ENCODE measurements at places on chromosomes 4 and X. TPM values are rescaled to one million over a fixed set of nuclear protein-coding genes. Genes with fewer than 3 reads are reported as not detected.

DNA sequence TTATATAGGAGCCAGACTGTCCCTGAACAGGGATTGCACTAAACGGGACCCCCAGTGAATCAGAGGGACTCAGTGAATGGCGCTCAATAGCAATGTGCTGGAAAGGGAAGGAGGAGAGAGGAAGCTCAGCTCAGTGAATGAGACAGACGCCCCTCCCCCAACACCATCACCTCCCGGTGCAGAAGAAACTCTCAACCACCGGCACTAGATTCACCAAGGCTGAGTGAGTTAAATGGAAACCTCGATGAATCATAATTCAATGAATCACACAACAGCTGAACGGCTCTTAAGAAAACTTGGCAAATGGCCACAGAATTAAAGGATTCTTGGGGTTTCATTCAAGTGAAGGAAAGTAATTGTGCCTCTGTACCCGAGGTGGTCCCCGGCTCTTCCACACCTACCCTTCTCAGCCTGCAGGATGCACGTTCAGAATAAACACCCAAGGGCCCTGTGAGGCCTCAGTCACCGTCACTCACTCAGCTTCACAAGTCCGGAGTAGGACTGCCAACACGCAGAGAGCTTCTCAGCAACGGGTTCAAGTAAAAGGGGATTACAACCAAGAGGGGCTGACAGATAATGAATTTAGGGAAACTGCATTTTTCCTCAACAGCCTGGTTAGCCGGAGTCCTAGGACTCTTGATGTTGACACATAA lies 29.3 kb downstream of the CRMP1 start:
- peaks cover 43% of the 10 kb centered on the region for H3K4me1 ChIP-seq
- DNase-seq = peak; percentile 75
- peak overlapping the region; percentile 38 for H3K27ac ChIP-seq
- H3K4me3 ChIP-seq = no peak overlapping the region
- H3K27me3 ChIP-seq = peaks cover 7% of the 10 kb centered on the region
- no peaks in the 10 kb centered on the region for H3K36me3 ChIP-seq

- H3K27ac ChIP-seq = peak overlapping the region; percentile 61
- peaks cover 7% of the 10 kb centered on the region for H3K36me3 ChIP-seq
- H3K27me3 ChIP-seq = no peaks in the 10 kb centered on the region
Observed at GRCh38 chr4:184306949-184307348, 89.3 kb upstream of the ENPP6 start.

GRCh38 chr4:60134099-60134498 lies 1066.0 kb upstream of the ADGRL3 start:
- H3K4me3 ChIP-seq = no peak overlapping the region
- no peaks in the 10 kb centered on the region for H3K36me3 ChIP-seq
- no peak overlapping the region for H3K27ac ChIP-seq
- DNase-seq = no peak
- H3K4me1 ChIP-seq = no peaks in the 10 kb centered on the region

DNA sequence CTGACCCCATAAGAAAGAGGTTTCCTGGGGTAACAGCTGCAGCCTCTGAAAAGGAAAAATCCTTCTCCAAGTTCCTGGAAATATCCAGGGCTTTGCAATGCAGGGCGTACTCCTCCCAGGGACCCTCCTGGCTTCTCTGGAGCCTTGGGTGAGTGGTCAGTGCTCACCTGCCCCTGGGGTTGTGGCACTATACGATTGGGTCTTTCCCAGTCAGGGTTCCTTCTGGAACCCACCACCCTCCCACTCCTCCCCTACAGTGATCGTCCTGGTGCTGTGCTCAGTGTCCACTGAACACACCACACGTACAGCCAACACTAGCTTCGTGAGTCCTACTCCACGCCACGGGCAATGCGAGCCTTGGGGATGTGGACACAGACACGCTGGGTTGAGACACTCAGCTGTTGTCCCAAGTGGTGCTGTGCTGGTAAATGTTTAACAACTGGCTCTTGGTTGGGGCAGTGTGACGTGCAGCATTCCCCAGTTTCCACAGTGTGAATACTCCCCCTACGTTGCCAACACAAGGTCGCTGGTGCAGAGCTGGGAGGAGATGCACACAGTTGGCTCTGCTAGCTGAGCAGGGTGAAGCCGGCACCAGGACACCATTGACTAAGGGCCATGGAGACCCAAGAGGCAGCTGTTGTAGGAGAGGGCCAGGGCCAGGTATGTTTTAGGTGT lies 65.4 kb downstream of the HTRA3 start:
- no peak overlapping the region for H3K4me3 ChIP-seq
- DNase-seq = no peak

DNA sequence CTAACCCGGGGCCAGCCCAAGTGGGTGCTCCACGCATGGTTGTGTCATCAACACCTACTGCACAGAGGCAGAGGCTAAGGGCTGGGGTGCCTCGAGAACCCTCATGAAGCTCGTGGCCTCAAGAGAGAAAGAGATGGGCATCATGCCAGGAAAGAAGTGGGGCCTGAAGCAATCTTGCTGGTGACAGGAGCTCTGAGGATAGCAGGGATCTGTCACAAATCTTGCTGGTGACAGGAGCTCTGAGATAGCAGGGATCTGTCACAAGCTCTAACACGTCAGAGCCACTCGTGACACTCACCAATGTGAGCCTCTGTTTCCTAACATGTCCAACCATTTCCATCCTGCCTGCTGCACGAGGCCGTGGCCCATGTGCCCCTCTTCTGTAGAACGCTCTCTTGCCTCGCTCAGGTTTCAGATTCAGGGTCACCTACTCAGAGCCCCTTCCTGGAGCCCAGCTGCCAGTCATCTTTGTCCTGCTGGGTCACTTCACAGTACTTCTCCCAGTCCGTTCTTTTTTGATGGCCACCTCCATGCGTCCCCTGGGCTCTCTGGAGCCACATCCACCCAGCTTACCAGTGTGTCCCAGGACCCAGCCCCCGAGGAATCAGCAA lies 21.1 kb downstream of the PNMA6E start:
- H3K27ac ChIP-seq = no peak overlapping the region
- H3K27me3 ChIP-seq = no peaks in the 10 kb centered on the region
- DNase-seq = no peak
- H3K4me3 ChIP-seq = no peak overlapping the region
- H3K36me3 ChIP-seq = no peaks in the 10 kb centered on the region

DNA sequence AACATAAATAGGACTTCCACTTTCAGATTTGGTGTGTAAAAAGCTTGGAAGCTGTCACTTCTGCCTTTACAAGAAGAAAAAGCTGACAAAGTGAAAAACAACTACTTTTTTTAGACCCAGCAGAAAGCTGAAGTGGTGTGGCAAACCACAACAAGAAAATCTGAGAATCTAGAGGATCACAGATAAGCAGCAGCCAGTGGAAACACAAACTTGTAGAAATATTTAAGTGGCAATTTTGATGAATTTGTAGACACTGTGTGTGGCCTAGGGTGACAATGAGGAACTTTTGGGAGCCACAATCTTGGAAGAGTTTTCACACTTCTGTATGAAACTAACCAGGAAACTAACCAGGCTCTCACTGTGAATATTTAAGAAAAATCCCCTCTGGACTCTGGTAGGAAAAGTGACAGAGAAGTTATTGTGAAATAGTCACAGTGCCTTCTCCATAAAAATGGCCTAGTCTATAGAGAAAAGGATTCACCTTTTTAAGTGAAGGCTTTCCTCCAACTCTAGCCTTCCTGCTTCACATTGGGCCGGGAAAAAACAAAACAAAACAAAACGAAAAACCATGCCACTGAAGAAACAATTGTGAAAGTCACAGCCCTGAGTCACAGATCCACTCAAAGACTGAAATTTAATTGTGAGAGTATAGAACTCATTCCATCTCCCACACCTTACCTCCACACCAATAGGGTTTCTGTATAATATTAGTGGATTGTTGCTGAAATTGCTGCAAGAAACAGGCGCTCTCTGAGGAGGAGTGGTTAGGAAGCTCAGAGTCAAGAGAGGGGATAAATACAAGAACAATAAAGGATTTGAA lies 26.7 kb upstream of the GUCY1A1 start:
- no peak overlapping the region for H3K27ac ChIP-seq
- peaks cover 17% of the 10 kb centered on the region for H3K4me1 ChIP-seq
- no peak overlapping the region for H3K4me3 ChIP-seq
- no peaks in the 10 kb centered on the region for H3K36me3 ChIP-seq
- DNase-seq = no peak
- peaks cover 17% of the 10 kb centered on the region for H3K27me3 ChIP-seq

GRCh38 chrX:20026278-20026677 lies 35.4 kb upstream of the BCLAF3 start:
- DNase-seq = no peak
- no peak overlapping the region for H3K27ac ChIP-seq
- no peaks in the 10 kb centered on the region for H3K36me3 ChIP-seq
- no peaks in the 10 kb centered on the region for H3K27me3 ChIP-seq
- H3K4me1 ChIP-seq = peaks cover 3% of the 10 kb centered on the region

- H3K36me3 ChIP-seq = no peaks in the 10 kb centered on the region
- no peaks in the 10 kb centered on the region for H3K27me3 ChIP-seq
- H3K27ac ChIP-seq = no peak overlapping the region
- DNase-seq = no peak
- no peak overlapping the region for H3K4me3 ChIP-seq
Observed at GRCh38 chrX:110836451-110836850, 40.8 kb upstream of the CHRDL1 start.

DNA sequence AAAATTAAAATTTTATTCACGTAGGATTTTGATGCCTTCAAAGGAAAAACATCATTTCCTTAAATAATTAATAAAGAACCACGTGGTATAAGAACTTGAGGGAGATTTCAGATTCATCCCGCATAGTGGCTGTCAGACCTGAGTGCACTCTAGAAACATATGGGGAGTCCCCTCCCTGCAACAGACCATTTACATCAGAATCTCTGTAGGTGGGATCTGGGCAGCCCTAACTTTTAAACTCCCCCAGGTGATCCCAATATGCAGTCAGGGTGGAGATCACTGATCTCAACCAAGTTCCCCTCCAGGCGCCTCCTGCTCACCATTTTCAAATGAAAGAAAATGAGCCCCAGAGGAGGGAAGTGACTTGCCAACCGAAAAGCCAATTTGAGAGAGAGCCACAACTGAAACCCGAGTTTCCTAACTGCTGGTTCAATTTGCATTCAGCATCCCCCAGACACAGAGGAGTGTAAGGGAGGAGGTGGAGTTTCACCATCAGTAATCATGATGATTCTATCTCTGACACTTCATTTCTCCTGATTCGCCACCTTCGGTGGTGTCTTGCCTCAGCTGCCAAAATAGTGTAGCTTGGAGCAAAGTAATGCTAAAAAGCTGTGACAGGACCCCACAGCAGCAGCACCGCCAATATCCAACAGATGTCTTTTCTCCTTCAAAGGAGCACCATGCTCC lies 11.4 kb downstream of the RNF150 start:
- H3K4me1 ChIP-seq = no peaks in the 10 kb centered on the region
- no peak overlapping the region for H3K27ac ChIP-seq
- DNase-seq = no peak
- H3K27me3 ChIP-seq = no peaks in the 10 kb centered on the region
- H3K36me3 ChIP-seq = no peaks in the 10 kb centered on the region

DNA sequence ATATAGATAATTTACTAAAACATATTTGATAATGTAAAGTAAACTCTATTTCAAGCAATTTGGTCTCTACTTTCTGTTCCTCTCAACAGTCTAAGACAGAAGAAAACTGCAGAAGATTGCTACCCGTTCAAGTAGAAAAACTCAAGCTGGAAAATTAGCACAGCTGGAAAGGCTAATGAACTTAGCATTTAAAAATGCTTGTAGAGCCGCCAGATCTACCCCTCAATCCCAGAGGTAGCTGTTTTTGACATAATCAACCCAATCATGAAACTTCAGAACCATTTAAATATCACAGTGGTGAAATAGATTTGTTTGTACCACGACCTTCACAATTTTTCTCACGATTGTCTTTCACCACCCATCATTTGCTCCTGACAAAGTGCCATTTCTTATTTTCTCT lies 479.5 kb downstream of the SPRY1 start:
- no peak overlapping the region for H3K4me3 ChIP-seq
- H3K4me1 ChIP-seq = no peaks in the 10 kb centered on the region
- H3K36me3 ChIP-seq = no peaks in the 10 kb centered on the region

- no peak for DNase-seq
- H3K27me3 ChIP-seq = no peaks in the 10 kb centered on the region
- H3K36me3 ChIP-seq = no peaks in the 10 kb centered on the region
- no peak overlapping the region for H3K4me3 ChIP-seq
Observed at GRCh38 chr4:52982255-52982945, 120.3 kb downstream of the RASL11B start.

- no peak overlapping the region for H3K27ac ChIP-seq
- H3K4me3 ChIP-seq = no peak overlapping the region
- H3K36me3 ChIP-seq = no peaks in the 10 kb centered on the region
- DNase-seq = no peak
- peaks cover 2% of the 10 kb centered on the region for H3K4me1 ChIP-seq
Observed at GRCh38 chr4:99356992-99357391, 4.4 kb upstream of the ADH1C start.

GRCh38 chr4:87423317-87424098 lies 1.1 kb downstream of the NUDT9 start:
- H3K4me1 ChIP-seq = peaks cover 30% of the 10 kb centered on the region
- no peak overlapping the region for H3K27ac ChIP-seq
- H3K27me3 ChIP-seq = no peaks in the 10 kb centered on the region
- peak overlapping the region; percentile 96 for H3K4me3 ChIP-seq
- no peaks in the 10 kb centered on the region for H3K36me3 ChIP-seq

DNA sequence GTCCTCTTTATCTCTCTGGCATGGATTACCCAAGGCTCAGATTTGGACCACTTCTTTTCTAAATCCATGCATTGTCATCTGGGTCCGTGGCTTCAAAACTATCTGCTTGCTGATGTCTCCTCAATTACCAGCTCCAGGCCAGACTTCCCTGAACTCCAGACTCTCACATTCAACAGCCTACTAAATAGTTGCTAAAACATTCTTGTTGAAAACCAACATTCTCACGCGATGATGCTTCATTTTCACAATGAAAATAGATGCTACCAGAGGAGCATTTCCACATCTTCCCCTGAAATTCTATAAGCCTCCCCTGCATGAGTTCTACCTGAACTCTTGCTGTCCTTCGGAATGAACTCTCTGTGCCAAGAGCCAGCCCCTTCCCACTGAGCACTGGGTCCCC lies 5.2 kb upstream of the TLR6 start:
- H3K4me3 ChIP-seq = no peak overlapping the region
- DNase-seq = no peak
- no peak overlapping the region for H3K27ac ChIP-seq
- peaks cover 31% of the 10 kb centered on the region for H3K27me3 ChIP-seq
- H3K4me1 ChIP-seq = peaks cover 24% of the 10 kb centered on the region
- no peaks in the 10 kb centered on the region for H3K36me3 ChIP-seq

- DNase-seq = no peak
- H3K4me3 ChIP-seq = no peak overlapping the region
- H3K4me1 ChIP-seq = peaks cover 1% of the 10 kb centered on the region
- H3K27me3 ChIP-seq = no peaks in the 10 kb centered on the region
- no peaks in the 10 kb centered on the region for H3K36me3 ChIP-seq
- H3K27ac ChIP-seq = no peak overlapping the region
Observed at GRCh38 chr4:94477227-94477626, 25.5 kb downstream of the PDLIM5 start.

- H3K4me3 ChIP-seq = no peak overlapping the region
- peaks cover 2% of the 10 kb centered on the region for H3K27me3 ChIP-seq
- H3K36me3 ChIP-seq = no peaks in the 10 kb centered on the region
- H3K27ac ChIP-seq = no peak overlapping the region
- H3K4me1 ChIP-seq = no peaks in the 10 kb centered on the region
Observed at GRCh38 chr4:5989236-5990225, 28.7 kb downstream of the C4orf50 start.

MAGEE2 gene
- not detected for total RNA-seq

NALF2 gene
- total RNA-seq = 0.18 TPM

PQBP1 gene
- total RNA-seq = 79.6 TPM

MAN2B2 gene
- total RNA-seq = 36.3 TPM

GAGE12E gene
- not detected for total RNA-seq

DSPP gene
- not detected for total RNA-seq
